Subcutaneous preadipocyte (primary cell): ENCODE measurements at places on chromosomes 16 and 17. TPM values are rescaled to one million over a fixed set of nuclear protein-coding genes. Genes with fewer than 3 reads are reported as not detected.

Gene PTX4
- under 0.01 and 0.39 TPM in 2 replicates for total RNA-seq

Gene DPEP3
- total RNA-seq: not detected in 2 replicates

Gene HSF4
- 2.7 and 6.2 TPM in 2 replicates for total RNA-seq

Gene RAB26
- total RNA-seq: under 0.01 and 0.20 TPM in 2 replicates

Gene SLC43A2
- 2.2 and 3.3 TPM in 2 replicates for total RNA-seq
